ENCODE measurements at places on chromosomes 1 and 21.

DNA sequence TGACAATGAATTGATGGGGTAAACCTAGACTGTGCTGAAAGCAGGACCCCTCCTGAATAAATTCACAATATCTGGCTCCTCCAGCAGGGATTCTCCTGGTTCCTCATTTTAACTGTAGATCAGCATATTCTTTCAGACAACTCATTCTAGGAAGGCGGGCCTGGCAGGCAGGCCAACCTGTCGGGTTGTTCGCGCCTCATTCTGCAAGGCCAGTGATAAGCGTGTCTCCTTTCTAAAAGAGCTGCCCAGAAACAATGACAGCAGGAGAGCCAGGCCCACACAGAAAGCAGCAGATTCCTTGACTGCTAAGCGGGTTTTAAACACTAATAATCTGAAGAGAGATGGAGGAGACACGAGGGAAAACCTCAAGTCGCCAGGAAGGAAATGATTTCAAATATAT is 70.0 kb downstream of the NTPCR start:
- DNase-seq = no peak

GRCh38 chr1:25478633-25479032 is 47.9 kb downstream of the MACO1 start:
- DNase-seq = no peak

- DNase-seq = no peak
Measured at GRCh38 chr21:32424674-32425073, 12.2 kb downstream of the EVA1C start.

DNA sequence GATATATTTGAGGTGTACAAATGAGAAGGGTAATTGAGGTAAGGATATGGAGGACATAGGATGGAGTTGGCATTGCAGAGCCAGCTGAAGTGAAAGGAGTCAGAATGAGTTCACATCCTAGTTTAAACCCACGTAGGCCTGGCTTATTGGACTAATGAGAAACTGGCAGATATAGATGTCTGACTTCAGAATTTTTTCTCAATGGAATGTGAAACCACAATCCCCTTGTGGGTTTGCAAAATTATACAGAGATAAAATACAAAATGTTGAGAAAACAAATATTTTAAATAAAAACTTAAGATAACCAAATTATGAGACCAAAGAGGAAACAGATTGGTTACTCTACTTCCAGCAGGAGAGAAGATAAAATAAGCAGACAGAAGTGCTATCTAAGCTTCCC is 277.4 kb upstream of the LRRC7 start:
- DNase-seq = no peak

Data from activated CD4-positive, alpha-beta T cell treated with anti-CD3 and anti-CD28 coated beads for 1 hour (primary cell).